ENCODE measurements at places on chromosomes 16 and 17.

- no peak for DNase-seq
Observed at GRCh38 chr16:56715126-56715525, 14.8 kb upstream of the NUP93 start.

DNA sequence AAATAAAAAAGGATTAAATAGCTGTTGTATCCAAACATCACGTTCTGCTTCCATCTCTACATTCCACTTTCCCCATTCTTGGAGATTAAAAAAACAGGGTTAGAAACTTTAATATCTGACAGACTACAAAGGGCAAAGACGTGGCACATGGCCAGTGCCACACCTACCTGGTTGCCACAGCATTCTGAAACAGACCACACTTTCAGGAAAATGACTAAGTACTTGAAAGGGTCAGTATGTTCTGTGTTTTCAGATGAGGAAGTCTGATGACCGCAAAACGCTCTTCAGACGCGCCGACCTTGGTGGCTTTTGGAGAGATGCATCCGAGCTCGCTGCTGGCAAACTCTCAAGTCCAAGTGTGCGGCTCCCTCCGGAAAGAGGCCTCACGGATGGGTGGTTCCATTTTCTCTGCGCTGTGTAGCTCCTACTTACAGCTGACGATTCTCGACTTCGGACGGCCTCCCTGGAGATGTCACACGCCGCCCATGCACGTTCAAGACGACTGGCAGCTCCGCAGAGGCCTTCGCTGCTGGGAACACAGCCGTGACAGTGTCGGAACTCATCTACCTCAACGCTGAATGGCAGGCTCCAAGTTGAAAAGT, 15.5 kb downstream of the MAP1LC3B start:
- no peak for DNase-seq

DNA sequence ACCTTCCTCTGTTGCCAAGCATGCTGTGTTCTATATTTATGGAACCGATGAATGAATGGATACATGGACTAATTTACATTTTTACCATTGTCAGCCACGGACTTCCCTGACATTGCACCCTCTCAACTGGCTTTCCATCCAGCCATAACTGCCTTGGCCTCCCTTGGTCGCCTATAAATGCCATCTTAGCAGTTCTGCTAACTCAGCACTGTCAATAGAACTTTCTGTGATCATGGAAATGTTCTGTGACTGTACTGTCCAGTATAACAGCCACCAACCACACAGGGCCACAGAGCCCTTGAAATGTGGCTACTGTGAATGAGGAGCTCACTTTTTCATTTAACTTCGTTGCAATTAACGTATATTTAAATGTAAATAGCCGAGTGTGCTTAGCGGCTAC, 8.7 kb upstream of the BCO1 start:
- DNase-seq, result no peak

GRCh38 chr17:74182041-74182723, 21.3 kb upstream of the RPL38 start:
- no peak for DNase-seq

GRCh38 chr16:164827-165538, 795 bp upstream of the HBM start:
- DNase-seq, result no peak

DNA sequence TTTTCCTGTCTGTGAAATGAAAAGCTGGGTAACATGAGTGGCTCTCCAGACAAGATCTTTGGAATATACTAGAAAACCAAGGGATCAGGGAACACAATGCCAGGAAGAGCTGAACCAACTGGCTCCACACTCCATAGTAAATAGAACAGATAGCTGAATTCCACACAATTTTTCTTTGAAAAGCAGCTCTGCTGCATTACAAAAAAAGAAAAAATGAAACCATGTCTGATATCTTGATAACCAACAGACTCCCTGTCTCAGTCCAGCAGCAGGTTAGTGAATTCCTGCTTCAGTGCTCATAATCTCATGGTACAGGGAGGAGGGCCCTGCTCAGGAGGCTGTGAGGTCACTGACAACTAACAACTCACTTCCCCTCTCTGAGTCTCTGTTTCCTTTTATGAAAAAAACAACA, 97.1 kb downstream of the CDH11 start:
- no peak for DNase-seq

DNA sequence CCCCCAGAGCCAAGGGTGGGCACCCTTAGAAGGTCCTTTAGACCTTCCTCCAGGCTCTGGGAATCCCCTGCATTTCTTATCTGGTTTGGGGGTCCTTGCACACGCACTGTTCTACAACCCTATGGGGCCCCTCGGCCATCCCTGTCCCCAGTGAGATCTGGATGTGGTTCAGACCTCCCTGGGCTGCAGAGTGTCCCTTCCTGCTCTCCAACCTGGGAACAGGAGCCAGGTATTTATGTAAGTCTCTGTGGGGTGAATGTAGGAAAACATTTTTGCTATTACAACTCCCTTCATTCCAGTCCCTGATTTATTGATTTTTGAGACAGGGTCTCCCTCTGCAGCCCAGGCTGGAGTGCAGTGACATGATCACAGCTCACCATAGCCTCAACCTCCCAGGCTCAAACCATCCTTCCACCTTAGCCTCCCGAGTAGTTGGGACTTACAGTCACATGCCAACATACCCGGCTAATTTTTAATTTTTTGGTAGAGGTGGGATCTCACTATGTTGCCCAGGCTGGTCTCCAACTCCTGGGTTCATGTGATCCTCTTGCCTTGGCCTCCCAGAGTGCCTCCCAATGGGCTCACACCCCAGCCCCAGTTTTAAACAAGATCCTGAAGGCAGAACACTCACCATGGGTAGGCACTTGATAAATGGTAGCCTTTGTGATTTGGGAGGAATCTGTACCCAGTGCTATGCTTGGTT, 61.6 kb downstream of the RAI1 start:
- DNase-seq, result no peak

- DNase-seq, result no peak
Observed at GRCh38 chr17:47967607-47968252, 3.2 kb upstream of the CDK5RAP3 start.

DNA sequence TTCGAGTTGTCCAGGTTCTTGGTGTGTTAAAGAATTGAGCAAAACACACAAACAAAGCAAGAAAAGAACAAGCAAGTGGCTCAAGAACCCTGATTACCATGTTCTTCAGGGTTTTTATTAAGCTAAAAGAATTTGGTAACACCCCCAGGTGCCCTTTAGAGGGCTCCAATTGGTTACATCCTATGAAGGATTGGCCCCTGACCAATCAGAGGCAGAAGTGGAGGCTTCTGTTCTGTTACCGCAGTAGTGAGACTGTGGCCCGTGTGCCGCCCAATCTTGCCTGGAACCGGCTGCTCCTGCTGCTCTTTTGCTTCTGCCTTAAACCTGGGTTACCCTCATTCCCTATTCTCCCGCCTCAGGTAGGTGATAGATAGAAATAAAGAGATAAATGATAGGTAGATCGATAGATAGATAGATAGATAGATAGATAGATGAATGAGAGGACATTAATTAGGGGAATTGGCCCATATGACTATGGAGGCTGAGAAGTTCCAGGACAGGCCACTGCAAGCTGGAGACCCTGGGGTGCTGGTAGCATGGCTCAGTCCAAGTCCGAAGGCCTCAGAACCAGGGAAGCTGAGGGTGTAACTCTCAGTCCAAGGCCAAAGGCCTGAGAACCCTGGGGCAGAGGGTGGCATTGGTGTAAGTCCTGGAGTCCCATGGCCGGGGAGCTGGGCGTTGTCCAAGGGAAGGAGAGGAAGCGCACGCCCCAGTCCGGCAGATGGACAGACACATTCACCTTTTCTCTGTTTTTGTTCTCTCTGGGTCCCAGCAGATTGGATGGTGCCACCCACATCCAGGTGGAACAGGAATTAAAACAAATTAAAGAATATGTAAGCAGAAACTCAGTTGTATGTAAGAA, 3.5 kb upstream of the CA5A start:
- no peak for DNase-seq

GRCh38 chr16:4323845-4324488, 8.1 kb downstream of the GLIS2 start:
- no peak for DNase-seq

- no peak for DNase-seq
Observed at GRCh38 chr17:62804822-62805221, 3.3 kb downstream of the MARCHF10 start.

GRCh38 chr16:49048557-49048956, 233.1 kb downstream of the CBLN1 start:
- DNase-seq, result no peak

Measured in NCI-H1417 (cell line).